Activated CD8-positive, alpha-beta memory T cell treated with anti-CD3 and anti-CD28 coated beads for 48 hours (primary cell): ENCODE measurements at places on chromosomes 5 and 9.

- no peak for DNase-seq
Measured at GRCh38 chr5:167112556-167112955, 1178.9 kb upstream of the WWC1 start.

DNA sequence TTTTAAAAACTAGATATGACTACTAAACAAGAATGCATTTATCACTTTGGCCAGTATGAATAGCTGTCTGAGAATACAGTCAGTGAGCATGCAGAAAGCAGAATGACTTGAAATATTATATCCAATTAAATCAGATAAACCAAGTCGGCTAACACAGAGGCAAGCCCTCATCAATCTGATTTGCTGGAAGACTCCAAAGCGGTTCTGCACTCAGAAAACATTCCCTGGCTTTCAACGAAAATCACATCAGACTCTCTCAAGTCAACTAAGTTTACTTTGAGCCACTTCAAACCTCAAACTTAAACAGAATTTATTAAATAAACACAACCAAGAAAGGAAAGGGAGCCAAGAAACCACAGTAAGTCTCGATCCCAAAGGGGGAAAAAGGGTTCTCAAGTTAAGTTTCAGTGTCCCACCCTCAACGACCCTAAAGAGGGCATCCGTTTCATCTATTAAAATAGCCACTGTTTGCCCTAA lies 1.4 kb downstream of the MYO10 start:
- no peak for DNase-seq

- DNase-seq, result no peak
Measured at GRCh38 chr5:108541836-108542235, 159.9 kb upstream of the FBXL17 start.

GRCh38 chr5:159184236-159184635 lies 25.1 kb downstream of the RNF145 start:
- DNase-seq, result no peak

- DNase-seq, result no peak
Measured at GRCh38 chr9:131103024-131103423, 6.7 kb downstream of the AIF1L start.

DNA sequence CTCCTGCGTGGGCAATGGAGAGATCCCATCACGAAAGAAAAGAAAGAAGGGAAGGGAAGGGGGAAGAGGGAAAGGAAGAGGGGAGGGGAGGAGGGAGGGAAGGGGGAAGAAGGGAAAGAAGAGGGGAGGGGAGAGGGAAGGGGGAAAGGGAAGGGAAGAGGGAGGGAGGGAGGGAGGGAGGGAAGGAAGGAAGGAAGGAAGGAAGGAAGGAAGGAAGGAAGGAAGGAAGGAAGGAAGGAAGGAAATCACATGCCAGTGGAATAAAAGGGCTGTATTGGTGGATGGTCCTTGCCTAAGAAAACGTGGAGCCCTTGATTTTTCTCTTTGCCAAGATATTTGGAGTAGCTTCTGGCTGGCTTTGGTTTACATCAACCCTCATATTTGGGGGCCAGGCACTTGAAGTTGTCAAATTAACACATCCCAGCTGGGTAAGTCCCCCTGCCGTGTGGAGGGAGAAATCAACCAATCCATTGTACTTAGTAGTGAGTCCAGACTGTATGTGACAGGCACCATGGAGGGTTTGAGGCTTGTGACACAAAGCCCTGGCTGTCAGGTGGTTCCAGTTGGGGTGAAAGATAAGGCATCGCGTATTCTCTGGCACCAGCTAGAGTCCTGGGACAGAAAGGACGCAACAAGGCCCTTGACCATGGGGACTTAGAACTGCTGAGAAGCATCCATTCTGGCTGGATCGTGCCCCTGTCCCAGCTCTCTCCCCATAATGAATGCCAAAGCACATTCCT lies 23.7 kb downstream of the IDNK start:
- DNase-seq, result no peak

- no peak for DNase-seq
Measured at GRCh38 chr9:134318481-134318891, 7.8 kb upstream of the RXRA start.

DNA sequence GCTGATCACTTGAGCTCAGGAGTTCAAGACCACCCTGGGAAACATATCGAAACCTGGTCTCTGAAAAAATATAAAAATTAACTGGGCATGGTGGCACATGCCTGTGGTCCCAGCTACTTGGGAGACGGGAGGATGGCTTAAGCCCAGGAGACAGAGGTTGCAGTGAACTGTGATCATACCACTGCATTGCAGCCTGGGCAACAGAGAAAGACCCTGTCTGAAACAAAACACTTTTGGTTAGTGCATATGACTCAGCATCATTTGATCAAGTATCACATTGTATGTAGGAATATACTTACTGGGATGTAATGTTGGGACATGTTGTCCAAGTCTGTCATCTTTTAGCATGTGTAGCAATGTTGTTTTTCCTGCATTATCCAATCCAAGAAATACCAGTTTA lies 12.0 kb downstream of the SAR1B start:
- no peak for DNase-seq

DNA sequence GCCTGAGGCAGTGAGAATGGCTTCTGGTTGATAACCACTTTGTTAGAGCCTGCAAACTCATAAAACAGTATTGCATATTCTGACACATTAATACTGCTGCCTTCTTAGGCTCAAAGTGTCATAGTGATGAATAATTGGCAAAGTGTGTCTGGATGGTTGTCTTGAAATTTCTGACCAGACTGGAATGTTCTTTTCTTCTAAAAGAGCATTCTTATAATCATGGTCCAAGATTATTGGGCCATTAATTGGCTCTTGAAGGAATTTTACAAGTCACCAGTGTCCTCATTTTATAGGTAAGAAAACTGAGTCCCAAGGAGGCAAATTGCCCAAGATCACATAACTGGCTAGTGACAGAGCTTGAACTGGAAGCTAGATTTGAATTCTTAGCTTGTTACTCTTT lies 111.7 kb downstream of the PCSK1 start:
- no peak for DNase-seq

DNA sequence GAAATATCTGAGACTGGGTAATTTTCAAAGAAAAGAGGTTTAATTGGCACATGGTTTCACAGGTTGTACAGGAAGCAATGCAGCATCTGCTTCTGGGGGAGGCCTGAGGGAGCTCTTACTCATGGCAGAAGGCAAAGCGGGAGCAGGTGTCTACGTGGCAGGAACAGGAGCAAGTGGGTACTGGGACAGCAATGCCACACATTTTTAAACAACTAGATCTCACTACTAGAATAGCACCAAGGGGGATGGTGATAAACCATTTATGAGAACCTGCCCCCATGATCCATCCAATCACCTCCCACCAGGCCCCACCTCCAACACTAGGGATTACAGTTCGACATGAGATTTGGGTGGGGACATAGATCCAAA lies 47.6 kb upstream of the HOMER1 start:
- peak; percentile 29 for DNase-seq
